Stimulated activated CD8-positive, alpha-beta memory T cell treated with anti-CD3 and anti-CD28 coated beads, Interleukin-4, amount 100 ng/mL, for 1 hour (primary cell): ENCODE measurements at places on chromosomes 1 and 21.

GRCh38 chr1:235887676-235888075 lies 21.0 kb upstream of the LYST start:
- DNase-seq, result no peak

DNA sequence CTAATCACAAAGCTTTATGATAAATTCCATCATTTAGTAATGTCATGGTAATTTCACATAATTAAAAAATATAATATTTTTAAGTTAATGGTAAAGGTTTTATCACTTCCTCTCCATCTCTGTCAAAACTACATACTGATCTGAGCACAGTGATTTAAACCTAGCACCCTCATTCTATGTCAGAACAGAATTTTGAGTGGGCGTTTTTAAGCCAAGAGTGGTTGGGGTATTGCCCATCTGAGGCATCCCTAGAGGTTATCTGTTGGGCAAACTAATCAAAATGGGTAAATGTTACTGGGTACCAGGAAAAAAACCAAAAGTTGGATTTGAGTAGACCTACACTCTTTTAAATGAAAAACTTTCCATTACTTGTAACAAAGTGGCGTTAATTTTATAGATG lies 100.7 kb upstream of the GFI1 start:
- no peak for DNase-seq

DNA sequence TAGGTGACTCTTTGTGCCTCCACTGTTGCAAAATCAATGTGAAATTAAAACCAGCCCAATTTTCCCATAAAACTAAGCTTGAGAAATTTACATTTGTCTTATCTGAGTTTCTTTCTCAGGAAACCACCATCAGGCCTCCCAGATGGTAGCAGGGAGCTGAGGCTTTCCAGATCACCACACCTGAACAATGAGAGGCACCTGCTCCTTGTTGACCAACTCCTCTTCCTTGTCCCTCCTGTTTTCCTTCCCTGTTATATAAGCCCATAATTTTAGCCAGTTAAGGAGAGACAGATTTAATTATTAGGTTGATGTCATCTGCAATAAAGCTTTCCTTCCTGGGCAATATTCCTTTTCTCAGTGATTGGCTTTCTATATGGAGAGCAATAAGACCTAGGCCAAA lies 32.0 kb upstream of the C1orf185 start:
- no peak for DNase-seq

GRCh38 chr1:155893389-155894142 lies 17.6 kb downstream of the RIT1 start:
- DNase-seq, result no peak

DNA sequence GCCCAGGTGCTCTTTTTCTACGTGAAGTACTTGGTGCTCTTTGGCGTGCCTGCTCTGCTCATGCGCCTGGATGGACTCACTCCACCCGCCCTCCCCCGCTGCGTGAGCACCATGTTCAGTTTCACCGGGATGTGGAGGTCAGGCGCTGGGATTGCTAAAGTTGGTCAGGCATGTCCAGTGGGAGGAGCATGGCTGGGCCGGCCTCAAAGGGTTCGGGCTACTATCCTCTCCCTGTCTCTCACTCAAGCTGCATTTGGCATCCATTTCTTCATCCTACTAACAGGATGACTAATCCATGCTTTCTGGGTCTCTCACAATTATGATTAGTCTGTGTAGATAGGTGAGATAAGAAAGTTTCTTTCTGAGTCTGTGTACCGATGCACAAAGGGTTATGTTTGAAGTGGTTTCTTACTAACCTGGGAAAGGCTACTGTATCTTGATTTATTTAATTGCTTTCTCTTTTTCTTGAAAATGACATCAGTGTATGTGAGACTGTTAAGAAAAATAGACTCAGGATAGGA lies 135.9 kb downstream of the HHAT start:
- DNase-seq, result no peak
